IPS DF 6.9 (cell line): ENCODE measurements at places on chromosomes 16 and 17.

GRCh38 chr17:61335105-61335844, 64.4 kb upstream of the TBX2 start:
- no peak for DNase-seq

DNA sequence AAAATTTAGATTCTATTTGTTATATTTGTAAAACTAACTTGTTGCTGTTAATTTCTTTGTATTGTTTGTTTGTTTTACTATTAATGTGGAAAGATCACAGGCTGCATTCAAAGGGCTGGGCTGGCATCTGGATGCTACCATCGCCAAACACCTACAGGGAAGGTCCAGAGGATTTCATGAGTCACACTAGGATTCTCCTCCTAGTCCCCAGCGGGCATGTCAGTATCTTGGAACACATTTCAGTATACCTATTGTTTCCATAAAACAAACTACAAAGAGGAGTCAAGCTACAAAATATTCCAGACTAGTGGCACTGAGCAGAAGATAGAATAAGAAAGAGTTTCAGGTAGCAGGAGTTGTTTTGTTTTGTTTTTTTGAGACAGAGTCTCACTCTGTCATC, 55.3 kb downstream of the NOG start:
- no peak for DNase-seq

GRCh38 chr17:64459284-64459747, 10.4 kb downstream of the MILR1 start:
- DNase-seq, result no peak

- DNase-seq, result no peak
Measured at GRCh38 chr17:15999974-16000827, 577 bp downstream of the TTC19 start.

- no peak for DNase-seq
Measured at GRCh38 chr16:75108792-75109731, 7.5 kb downstream of the LDHD start.

DNA sequence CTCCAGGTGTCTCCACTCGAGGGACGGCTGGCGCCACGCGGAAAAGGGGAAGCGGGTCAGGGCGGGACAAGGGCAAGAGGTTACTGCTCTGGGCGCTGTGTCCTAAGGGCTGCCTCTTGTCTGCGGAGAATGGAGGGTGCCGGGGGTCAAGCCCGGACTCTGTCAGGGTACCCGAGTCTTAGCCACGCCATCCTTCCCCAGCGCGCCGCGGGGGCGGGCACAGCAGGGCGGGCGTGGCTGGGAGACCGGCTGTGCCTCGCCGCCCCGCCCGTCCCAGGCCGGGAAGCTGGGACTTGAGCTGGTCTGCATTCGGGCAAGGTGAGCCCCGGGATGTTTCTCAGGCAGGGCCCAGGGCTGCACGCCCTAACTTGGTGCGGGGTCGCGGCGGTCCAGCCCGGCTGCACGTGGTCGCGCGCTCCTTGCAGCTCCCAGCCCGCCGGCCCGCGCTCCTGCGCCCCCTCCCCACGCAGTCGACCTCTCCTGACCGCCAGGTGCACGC, 6.2 kb upstream of the ACTG1 start:
- DNase-seq, result no peak

DNA sequence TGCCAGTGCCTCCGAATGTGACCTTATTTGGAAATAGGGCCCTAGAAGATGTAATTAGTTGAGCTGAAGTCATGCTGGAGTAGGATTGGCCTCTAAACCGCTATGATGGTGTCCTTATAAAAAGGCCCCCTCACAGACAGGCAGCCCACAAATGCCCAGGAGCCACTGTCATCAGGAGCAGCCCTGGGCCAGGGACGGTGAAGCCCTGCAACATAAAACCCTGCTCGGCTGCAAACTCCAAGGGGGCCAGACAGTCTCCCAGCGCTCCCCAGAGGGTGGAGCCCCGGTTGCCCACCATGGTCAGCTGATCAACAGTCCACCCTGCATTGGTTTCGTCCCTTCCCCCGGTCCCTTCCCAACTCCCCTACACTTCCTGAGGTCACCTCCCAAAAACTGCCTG, 351.7 kb downstream of the FOXL1 start:
- no peak for DNase-seq

DNA sequence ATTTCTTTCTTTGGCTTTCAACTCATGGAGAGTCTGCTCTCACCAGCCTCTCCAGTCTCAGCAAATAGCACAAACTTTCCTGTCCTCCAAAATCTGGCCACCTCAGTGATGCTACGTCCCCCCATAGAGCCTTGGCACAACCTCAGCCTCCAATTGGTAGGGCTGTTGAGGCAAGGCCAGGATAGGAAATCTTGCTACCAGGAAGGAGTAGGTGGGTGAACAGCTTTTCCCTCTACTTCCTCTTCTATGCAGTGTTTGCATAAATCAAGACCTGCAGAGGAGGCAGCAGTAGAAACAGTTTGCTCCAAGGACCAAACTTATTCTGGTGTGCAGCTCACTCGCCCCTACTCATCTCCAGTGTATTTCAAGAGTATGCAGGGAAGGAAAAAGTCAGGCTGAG, 701 bp upstream of the DPEP2 start:
- no peak for DNase-seq

DNA sequence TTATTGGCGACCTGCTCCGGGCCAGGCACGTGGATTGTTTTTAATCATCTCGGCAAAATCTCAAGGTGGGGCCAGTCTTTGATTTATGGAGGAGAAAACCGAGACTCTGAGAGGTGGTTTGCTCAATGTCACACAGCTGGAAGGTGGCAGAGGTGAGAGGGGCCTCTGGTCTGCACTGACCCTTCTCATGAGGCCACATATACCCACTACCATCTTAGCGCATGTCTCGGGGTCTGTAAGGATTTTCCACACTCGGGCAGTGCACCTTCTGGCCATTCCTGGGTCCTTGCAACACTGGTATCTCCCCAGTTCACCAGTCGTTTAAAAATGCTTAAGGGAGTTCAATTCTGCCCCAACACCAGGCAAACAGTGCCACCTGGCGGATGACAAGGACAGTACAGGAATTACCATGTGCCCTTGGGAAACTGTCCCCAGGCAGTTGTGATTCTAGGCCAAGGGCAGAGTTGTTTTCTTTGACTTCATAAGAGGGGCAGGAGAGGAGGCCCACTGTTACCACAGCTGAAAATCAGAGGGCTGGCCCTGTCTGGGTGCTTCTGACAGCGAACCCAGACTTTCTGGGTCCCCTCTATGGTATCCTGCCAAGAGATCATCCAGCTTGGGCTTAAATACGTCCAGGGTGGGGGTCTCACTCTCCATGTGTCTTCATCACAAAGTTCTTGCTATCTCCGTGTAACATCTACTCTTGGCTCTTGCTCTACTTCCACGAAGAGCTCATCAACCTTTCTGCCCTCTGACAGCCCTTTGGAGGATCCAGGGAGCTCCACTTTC, 39.4 kb upstream of the RAI1 start:
- DNase-seq, result peak; percentile 85
